Stimulated activated CD8-positive, alpha-beta memory T cell treated with anti-CD3 and anti-CD28 coated beads, Interleukin-15, amount 100 ng/mL, for 24 hours (primary cell): ENCODE measurements at places on chromosomes 5 and 9.

DNA sequence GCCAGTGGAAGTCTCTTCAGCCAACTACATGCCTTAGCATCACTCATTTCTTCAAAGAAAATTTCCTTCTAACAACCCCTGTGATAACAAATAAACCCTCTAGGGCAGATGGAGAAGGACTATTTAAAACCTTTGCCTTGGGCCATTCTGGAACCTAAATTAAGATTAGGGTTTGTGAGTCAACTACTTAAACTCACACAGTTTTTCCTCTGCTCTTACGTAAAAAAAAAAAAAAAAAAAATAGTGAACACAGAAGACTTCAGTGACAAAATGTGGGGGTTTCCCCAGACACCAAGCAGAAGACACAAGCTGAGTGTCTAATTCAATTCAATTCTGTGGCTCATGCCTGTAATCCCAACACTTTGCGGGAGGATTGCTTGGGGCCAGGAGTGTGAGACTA is 65.8 kb upstream of the ERCC6L2 start:
- DNase-seq = no peak

DNA sequence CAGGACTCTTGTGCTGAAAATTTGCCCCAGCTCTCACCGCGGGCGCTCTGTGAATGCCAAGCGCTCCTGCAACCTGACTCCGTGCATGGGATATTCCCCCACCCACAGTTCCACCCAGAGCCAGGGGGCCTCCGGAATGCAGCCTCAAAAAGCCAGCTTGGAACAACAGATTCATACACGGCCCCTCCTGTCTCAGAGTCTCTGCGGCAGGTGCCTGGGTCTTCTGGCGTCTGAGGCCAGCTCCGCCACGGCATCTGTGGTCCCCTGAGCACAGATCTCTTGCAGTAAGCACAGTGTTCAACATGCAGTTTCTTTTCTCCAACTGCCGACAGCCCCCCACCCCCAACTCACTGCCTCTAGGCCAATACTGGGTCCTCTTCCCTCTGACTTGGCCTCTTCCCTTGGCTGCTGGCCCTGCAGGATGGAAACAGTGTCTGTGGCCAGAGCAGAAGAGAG is 355.7 kb upstream of the IRX2 start:
- no peak for DNase-seq

DNA sequence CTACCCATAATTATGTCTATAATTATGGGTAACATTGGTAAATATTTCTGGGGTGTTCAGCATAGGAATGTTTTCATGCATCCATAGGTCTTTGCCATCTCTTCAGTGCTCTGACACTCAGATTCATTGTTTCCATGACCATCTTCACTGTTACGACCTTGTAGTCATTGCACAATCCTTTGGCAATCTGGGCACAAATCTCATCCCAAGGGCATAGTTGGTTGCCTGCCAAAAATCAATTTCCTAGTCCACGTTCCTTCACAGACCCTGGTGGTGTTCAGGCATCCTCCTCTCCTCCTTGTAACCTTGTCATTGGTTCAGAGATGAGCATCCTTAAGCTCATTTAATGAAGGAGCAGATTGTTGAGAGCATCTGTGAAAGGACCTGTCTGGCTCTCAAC is 1400.7 kb downstream of the CDH12 start:
- DNase-seq = no peak

DNA sequence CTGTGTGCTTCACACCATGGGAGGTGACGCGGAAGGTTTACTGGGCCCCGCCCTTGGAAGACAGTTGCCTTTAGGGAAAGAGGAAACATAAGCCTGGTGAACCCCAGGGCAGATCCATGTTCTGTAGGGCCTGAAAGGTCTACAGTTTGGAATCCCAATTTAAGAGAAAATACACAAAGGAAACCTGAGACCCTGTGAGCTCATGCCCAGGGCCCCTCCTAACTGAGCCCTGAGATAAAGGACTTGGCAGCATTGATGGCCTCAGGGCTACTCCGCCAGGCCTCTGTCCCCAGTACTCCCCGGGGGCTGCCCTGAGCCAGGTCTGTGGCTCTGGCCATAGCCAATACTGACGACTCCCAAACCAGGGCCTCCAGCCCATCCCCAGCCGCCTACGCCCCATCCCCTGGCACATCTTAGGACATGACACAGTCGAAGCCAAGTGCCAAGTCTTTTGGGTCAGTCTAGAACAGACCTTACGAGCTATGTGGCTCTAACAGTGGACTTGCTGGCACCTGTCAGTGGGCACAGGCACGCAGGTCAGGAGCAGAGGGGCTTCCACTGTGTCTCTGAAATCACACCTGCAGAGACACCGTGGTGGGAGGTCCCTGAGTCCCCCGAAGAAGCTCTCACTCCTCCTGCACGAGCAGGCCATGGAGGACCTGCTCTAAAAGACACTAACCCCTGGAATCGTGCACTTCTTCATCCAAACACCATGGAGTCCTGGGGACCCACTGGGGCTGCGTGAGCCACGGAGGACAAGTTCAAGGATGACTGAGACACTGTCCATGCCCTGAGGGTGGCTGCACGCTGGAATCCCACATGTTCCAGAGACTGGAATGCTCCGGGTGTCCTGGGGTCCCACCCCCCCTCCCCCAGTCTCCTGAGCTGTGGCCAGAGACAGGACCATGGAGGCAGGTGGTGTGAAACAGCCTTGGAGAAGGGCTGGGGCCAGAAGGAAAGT is 40.3 kb upstream of the BARHL1 start:
- DNase-seq = no peak

GRCh38 chr5:146828385-146828784 is 50.2 kb downstream of the PPP2R2B start:
- no peak for DNase-seq

- no peak for DNase-seq
These were observed 139.3 kb upstream of the PLCXD3 start for GRCh38 chr5:41649659-41650058.

GRCh38 chr9:34493972-34494535 is 28.7 kb downstream of the ENHO start:
- no peak for DNase-seq

- DNase-seq = no peak
These were observed 895.5 kb upstream of the DMAC1 start for GRCh38 chr9:8694983-8695588.

DNA sequence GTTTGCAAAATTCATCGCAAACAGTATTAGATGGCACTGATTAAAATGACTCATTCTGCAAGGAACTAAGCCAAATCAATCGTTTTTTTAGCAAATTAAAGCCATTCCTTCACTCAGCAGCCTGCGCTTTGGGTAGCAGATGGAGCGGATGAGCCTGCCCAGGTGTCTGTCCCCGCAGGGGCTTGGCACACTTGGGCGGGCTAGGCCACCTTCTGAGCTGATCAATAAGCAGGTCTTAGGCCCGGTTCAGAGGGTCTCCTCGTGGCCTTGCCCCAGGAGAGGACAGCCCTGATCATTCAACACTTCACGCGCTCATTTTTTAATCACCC is 78.0 kb upstream of the FCN1 start:
- DNase-seq = no peak

DNA sequence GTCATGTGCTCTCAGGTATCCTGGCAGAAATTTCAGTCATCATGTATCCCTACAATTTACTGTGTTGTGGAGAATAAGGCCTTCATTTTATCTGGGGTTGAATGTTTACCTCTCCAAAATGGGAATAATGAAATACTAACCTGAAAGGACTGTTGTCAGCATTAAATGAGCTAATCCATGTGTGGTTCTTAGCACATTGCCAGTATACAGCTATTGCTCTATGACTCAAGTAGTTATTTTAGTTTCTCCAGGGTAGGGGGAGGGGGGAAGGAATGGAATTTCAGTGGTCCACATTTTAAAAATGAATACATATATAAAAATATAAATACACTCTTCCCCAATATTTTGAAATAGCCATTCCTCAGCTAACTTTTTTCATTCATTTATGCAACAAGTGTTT is 3.5 kb downstream of the PAM start:
- no peak for DNase-seq

DNA sequence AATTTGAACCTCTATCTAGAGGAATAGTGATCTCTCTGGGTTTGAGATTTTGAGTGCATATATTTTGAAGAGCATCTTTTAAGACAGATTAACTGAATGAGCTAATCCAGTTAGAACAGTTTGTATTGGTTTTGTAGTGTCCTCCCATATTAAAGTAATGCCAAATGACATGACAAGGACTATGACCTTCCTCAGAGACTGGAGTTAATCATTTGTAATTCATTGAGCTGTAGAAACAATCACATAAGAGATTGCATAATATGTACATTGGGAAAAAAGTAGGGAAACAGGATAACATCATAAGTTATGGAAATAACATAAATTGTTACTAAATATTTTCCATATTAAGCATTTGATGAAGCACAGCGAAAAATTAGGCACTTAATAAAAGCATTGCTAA is 45.8 kb upstream of the PRDM9 start:
- no peak for DNase-seq

GRCh38 chr5:66538531-66538930 is 57.7 kb upstream of the MAST4 start:
- no peak for DNase-seq

GRCh38 chr5:101969742-101970141 is 326.3 kb downstream of the SLCO4C1 start:
- DNase-seq = no peak

- DNase-seq = no peak
These were observed 546.3 kb downstream of the MAT2B start for GRCh38 chr5:164051745-164052144.

DNA sequence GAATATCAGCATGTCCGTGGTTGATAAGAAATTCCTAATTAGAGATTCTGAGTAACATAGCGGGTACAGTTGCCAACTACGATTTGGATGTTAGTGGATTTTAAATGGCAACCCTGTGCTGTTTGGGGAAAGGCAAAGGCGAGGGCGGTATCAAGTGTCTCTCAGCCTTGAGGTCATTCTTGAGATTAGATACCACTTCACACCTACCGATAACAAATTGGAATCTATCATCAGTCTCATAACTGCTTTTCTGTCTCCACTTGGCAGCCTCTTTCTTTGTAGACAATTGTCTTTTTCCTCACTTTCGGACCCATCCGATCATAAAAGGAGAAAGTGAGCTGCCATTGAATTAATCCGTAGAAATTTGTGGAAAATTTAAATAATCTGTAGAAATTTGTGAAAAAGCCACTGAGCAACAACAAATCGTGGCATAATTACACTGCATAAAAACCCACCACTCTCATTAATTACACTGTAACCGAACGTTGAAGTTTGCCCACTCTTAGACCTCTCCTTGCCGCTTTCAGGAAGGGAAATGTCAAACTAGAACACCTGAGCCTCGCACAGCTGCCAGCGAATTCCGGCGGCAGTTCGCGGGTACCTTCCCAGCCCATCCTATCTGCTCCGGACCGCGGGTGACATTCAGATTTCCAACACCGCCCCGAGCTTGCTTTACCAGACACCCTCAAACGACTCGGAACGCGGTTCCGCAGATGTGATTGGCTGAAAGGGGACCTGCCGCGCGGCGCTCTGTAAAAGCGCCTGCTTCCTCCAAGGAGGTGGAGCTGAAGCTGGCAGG is 849 bp upstream of the RGMB start:
- DNase-seq = no peak

GRCh38 chr9:95193067-95193466 is 124.4 kb downstream of the FANCC start:
- no peak for DNase-seq

DNA sequence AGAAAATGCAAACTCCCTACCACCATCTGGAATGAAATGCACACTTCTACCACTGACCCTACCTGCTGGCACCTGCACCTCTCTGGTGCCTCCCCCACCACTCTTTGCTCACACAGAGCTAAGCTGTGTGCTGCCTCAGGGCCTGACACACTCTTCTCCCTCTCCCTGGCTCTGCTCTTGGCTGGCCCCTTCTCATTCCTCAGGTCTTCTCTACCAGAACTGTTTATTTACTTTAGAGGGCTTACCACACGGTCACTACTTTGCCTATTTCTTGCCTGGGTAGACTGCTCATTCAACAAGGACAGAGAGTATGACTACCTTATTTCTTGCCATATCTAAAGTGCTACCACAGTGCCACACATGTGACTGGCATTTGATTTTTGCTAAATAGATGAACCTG is 3.3 kb downstream of the REEP5 start:
- no peak for DNase-seq

DNA sequence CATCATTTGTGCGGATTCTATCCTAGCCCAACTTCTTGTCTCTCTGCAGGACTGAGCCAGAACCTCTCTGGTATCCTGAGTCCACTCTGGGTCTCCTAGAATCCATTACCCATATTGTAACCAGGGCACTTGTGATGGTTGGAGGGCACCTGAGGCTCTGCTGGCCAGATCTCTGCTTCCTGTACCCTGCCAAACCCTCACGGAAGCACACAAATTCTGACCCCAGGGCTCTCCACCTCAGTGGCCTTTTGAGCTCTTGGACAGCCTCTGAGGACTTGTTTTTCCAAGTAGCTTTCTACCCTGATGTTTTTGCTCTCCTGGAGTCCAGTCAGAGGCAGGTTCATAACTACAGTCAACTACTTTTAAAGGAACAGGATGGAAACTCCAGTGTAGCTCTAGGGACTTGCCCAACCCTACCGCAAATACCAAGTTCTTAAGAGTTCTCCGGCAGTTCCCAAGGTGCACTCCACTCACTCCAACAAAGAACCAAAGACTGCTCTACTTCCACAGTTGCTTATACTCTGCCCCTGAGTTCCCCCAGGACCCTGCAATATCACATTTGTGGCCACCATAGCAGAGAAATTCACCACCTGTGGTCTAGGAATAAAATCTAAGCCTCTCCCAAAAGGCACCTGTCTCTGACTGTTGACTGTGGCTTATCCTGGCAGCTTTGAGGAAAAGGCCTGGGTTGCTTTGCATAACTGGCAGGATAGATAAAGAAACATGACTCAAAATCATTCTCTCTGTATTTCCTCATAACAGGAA is 9.6 kb downstream of the PIP5K1B start:
- DNase-seq = no peak

GRCh38 chr5:92513067-92513466 is 1068.0 kb downstream of the NR2F1-AS1 start:
- no peak for DNase-seq

- no peak for DNase-seq
These were observed 8.1 kb upstream of the ENTPD8 start for GRCh38 chr9:137449081-137449844.

DNA sequence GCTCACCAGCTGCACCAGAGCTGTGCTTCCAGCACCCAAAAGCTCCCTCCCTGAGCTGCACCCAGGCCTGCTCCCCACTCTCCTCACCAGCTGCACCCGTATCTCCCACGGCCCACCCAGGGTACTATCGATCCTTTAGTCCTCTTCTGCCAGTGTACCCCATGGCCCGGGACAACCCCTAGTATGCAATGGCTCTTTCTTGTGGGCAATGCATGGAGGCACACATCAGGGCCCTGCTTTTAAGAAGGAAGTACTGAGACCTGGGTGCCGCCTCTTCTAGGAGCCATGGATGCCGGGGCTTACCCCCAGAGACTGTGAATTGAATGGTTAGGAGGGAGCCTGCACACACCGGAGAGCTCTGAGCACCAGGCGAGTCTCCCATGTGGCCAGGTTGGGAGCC is 49.5 kb downstream of the TENT4A start:
- DNase-seq = no peak
